ENCODE measurements at places on chromosomes 13 and 19. TPM values are rescaled to one million over a fixed set of nuclear protein-coding genes. Genes with fewer than 3 reads are reported as not detected.

Gene KLK3
- not detected for total RNA-seq

Gene ERICH6B
- total RNA-seq: not detected

Gene ZNF426
- 5.3 TPM for total RNA-seq

Gene ACER1
- total RNA-seq: not detected

Gene PMIS2
- total RNA-seq: not detected

Gene PSG11
- not detected for total RNA-seq

Gene ATP1A3
- total RNA-seq: 0.04 TPM

Gene GNA15
- 264 TPM for total RNA-seq

Gene PRRG2
- 8.2 TPM for total RNA-seq

Gene WDR87
- not detected for total RNA-seq

Gene C19orf73
- total RNA-seq: 4.1 TPM

Gene ZNF20
- 0.61 TPM for total RNA-seq

Gene CLDND2
- total RNA-seq: not detected

Gene CTXN1
- total RNA-seq: 0.86 TPM

Gene PDE4C
- total RNA-seq: not detected

Gene RUBCNL
- 0.65 TPM for total RNA-seq

Gene IL4I1
- not detected for total RNA-seq

Gene PLK5
- total RNA-seq: not detected

Gene TRPC4
- total RNA-seq: not detected

Gene GTPBP3
- total RNA-seq: 22.2 TPM

Gene TEKTIP1
- not detected for total RNA-seq

Gene VSTM2B
- total RNA-seq: not detected

Gene GPR108
- total RNA-seq: 41.3 TPM

Gene LRRC63
- not detected for total RNA-seq

Gene ENOX1
- 0.47 TPM for total RNA-seq

Gene NAPSA
- 0.15 TPM for total RNA-seq

Gene GNG7
- not detected for total RNA-seq

Gene CALR3
- 0.16 TPM for total RNA-seq

Gene HIPK4
- not detected for total RNA-seq

Gene C19orf33
- total RNA-seq: 606 TPM

Gene PPFIA3
- total RNA-seq: 4.0 TPM

Gene SIGLEC8
- total RNA-seq: not detected

Gene SERPINE3
- 0.04 TPM for total RNA-seq

Gene RDH8
- not detected for total RNA-seq

Gene TSSK6
- total RNA-seq: 0.34 TPM

Gene CGB3
- not detected for total RNA-seq

Gene KEAP1
- 61.7 TPM for total RNA-seq

Gene CGB1
- not detected for total RNA-seq

Gene PCDH20
- 0.04 TPM for total RNA-seq

Gene RAX2
- not detected for total RNA-seq

Gene SLC15A1
- total RNA-seq: not detected

Gene COPE
- 460 TPM for total RNA-seq

Gene C13orf46
- total RNA-seq: not detected

Gene METTL21C
- total RNA-seq: not detected

Gene FGF21
- not detected for total RNA-seq

Gene CCDC8
- total RNA-seq: 27.7 TPM

Gene NMRK2
- total RNA-seq: not detected

Gene LSM7
- total RNA-seq: 310 TPM

Gene NTF4
- total RNA-seq: 5.7 TPM

Gene ICAM1
- total RNA-seq: 17.3 TPM

Gene TPTE2
- total RNA-seq: not detected

Gene ZIC2
- not detected for total RNA-seq

Gene ZNF700
- total RNA-seq: 3.2 TPM

Gene VSTM1
- not detected for total RNA-seq

Gene PRKCSH
- total RNA-seq: 216 TPM

Gene KCNRG
- 0.23 TPM for total RNA-seq

Gene TSKS
- total RNA-seq: not detected
